Esophagus mucosa (tissue), 1 donor: ENCODE measurements at places on chromosomes 2 and 18.
A peak's percentile ranks its signal among the peaks of the same experiment; 100 is the strongest.

GRCh38 chr2:30373881-30374302 lies 73.2 kb upstream of the LCLAT1 start:
- ATAC-seq = no peak

DNA sequence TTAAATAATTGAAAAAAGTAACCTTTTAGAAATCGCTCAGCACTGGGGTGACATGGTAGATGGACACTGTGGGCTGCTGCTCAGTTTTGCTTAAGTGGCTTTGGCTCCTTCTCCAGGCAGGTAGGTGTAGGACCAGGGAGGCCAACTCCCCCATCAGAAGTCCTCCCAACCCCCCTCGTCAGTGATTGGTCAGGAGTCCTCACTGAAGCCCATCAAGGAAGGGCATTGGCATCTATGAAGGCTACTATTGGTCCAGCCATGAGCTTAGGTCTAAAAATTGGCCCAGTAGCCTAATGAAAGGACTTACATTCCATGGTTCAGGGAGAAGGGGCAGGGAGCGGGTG lies 34.7 kb downstream of the ST3GAL5 start:
- no peak for ATAC-seq

DNA sequence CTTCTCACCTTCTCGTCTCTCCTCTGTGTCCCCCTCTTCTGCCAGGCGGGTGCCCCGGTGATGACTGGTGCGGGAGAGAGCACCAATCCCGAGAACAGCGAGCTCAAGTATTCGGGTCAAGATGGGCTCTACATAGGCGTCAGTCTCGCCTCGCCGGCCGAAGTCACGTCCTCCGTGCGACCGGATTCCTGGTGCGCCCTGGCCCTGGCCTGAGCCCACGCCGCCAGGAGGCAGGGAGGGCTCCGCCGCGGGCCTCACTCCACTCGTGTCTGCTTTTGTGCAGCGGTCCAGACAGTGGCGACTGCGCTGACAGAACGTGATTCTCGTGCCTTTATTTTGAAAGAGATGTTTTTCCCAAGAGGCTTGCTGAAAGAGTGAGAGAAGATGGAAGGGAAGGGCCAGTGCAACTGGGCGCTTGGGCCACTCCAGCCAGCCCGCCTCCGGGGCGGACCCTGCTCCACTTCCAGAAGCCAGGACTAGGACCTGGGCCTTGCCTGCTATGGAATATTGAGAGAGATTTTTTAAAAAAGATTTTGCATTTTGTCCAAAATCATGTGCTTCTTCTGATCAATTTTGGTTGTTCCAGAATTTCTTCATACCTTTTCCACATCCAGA lies 31.3 kb downstream of the GATA6 start:
- ATAC-seq = peak; percentile 27

GRCh38 chr2:156112323-156112722 lies 220.2 kb downstream of the NR4A2 start:
- peak; percentile 48 for ATAC-seq

DNA sequence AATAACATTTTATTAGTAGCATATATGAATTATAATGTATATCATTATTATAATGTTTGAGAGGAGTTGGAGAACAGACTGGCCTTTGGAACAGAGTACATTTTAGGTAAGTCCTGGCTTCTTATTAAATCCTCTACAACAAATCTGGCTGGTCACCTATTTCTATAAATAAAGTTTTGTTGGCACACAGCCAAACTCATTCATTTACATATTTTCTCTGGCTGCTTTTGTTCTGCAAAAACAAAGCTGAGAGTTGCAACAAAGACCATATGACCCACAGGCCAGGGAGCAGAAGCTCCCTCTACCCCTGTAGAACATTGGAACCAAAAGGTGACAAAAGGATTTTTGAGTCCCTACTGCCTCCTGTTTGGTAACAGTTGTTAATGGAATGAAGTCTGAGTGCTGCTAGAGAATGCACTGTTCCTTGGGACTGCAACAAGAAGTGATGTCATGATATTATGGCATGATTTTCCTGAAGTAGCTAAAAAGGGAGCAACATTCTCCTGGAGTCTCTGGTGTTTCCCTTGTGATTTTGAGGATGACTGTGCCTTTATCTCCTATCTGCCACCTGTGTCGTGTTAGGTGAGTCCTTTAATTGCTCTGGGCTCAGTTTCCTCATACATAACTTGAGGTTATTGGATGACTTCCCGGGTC lies 22.0 kb upstream of the SP9 start:
- ATAC-seq = no peak

- no peak for ATAC-seq
These were observed 311.4 kb downstream of the PTPRM start for GRCh38 chr18:7878265-7879211.

GRCh38 chr2:226707499-226707898 lies 92.1 kb downstream of the IRS1 start:
- ATAC-seq = no peak

DNA sequence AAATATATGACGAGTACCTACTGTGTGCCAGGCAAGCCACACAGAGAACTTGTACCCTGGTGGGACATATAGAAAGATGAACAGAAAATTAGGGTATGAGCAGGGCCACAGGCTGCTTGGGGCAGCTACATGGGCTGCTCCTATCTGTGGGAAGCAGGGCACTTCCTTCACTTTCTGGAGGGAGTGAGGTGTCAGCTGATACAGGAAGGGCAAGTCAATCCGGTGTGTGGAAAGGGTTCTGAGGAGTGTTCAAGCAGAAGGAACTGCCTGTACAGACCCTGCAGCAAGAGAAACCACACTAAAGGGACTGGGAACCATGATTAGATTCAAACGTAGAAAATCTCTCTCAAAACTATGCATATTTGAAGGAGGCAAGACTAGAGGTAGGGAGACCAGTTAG lies 58.6 kb upstream of the BCL11A start:
- ATAC-seq = no peak
